ENCODE measurements at places on chromosomes 12 and 14.

DNA sequence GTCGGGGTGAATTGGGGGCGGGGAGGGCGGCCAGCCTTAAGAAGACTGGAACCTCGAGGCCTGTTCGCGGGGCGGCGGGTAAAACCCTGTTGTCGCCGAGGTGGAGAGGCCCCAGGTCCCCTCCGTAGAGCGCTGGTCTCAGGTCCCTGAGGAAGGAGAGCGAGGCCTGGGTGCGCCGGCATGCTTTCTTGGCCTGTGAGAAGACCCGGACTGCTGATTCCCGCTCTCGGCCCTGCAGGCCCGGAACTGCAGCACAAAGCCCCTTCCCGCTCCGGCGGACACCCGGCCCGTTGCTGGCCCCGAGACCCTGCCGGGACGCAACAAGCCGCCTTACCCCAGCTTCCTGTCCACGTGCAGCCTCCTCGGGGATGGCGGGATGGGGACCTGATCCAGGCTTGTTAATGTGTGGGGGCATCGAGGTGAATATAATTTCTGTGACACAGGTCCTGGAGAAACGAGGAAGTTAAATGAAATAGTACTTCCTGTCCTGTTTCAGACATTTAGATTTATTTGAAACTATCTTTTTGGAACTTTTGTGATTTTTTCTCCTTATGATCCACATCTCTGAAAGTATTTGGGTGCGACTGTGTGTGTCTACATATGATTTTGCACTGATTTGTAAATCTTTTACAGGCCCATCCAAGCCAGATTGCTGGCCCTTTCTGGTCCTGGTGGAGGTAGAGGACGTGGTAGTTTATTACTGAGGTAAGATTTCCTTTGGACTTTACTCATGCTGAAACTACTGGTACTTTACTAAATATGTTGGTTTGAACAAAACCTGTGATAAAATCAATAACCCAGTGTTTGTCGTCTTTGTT, 600 bp downstream of the PNN start:
- DNase-seq: no peak

- no peak for DNase-seq
Observed at GRCh38 chr14:68931063-68931462, 48.0 kb downstream of the ACTN1 start.

DNA sequence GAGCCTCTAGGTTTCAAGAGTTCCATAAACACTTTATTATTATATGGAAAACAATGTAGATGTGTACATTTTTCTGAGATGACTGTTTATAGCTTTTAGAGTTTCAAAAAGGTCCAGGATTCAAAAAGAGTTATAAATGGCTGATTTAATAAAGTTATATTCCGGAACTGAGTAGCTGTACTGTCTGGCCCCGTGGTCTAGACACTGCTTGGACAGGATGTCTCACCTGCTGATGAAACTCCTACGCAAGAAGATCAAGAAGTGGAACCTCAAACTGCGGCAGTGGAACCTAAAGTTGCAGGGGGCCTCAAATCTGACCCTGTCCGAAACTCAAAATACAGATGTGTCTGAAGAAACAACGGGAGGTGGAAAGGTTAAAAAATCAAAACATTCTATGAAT, 69.7 kb downstream of the DCAF5 start:
- no peak for DNase-seq

GRCh38 chr12:25699454-25699853, 146.4 kb upstream of the LMNTD1 start:
- DNase-seq: no peak

GRCh38 chr12:105462831-105463230, 132.3 kb downstream of the C12orf75 start:
- DNase-seq: no peak

DNA sequence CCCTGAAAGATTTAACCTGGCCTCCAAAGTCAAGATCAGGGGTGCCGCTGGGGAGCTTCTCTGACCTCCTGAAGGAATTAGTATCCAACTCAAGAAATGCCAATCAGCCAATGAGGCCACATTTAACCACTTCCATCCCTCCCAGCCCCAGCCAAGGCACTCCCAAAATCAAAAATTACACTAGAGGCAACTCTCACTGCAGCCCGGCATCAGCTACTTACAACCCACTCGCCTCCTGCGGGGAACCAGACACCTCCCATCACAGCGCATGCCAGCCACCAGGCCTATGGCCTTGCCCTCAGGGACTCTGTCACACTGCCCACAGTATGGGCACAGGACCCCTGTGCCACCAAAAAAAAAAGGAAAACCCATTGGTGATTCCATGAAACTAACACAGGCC, 62.3 kb upstream of the DDX11 start:
- DNase-seq: no peak

DNA sequence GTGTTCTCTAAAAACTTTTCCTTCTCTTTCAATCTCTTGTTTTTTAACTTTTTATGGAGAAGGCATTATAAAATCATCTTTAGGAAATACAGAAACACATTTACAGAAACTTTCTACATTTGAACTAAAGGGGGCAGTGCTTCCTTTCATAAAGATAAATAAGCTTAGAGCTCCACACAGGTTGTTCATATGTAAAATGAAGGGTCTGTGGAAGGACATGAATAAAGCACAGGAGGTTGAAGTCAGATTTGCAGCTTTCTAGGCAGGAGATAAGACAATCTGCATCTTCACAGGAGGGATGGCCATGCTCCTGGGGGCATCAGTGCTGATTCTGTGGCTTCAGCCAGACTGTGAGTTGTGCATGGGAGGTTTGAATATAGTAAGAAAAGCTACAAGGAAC, 426.0 kb downstream of the DAD1 start:
- DNase-seq: no peak

DNA sequence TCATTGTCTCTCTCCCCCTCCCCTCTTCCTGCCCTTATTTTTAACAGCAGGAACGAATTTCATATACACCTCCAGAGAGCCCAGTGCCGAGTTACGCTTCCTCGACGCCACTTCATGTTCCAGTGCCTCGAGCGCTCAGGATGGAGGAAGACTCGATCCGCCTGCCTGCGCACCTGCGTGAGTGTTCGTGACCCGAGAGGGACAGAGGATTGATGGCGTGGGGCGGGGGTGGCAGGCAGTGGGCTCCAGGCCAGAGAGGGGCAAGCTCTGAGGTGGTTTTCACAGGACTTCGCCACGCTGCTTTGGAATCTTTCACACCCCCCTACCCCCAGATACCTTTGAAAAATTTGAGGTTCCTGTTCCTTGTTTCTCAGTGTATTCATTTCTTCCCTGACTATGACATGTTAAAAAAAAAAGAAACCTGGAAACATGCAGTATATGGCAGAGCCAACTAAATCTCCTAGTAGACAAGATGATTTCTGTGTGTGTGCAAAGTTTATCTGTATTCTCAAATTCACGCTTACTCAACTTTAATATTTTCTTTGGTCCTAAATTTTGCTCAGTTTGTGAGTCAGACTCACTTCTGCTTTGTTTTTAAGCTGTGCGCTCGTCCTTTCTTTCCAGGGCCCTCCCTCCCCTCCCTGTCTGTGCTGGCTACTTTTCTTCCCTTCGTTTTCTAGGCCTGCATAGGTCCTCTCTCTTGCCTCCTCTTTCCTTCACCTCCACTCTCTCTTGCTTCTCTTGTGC, 103.1 kb downstream of the ETV6 start:
- DNase-seq: no peak

GRCh38 chr12:14211947-14212387, 153.5 kb upstream of the ATF7IP start:
- no peak for DNase-seq

- no peak for DNase-seq
Observed at GRCh38 chr14:73460691-73461127, 2.4 kb upstream of the NUMB start.

- DNase-seq: no peak
Observed at GRCh38 chr14:80621701-80622100, 319.8 kb downstream of the CEP128 start.

DNA sequence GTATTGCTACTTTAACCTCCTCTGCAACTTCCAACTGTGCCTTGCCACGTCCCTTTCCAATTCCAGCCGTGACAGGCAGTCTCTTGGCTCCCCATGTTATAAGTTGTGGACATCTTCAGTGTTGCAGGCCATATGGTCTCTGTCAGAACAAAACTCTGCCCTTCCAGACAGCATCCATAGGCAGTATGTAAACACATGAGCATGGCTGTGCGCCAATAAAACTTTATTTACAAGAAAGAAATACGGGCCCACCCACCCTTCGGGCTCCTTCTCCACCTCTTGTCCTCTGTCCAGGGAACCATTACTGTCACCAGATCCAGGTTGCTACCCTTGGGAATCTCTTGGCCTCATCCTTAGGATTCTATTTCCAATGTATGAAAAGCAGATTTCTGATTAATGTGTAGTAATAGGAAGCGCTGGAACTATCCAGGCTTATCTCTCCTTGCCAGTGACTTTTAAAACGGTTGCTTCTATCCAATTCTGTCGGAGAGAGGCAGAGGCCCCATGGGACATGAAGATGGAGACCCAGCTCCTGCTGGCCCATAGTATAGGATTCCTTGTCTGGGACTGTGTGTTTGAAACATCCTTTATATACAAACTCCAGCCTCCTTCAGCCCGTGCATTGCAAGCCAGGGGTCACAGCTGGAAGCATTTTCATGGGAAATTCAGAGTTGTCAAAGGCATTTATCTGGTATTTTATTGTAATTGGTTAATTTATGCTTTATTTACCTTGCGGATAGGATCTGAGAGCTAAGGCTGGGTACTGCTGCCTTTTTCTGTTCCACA, 114.4 kb downstream of the ZNF664 start:
- DNase-seq: no peak

GRCh38 chr14:36522347-36522971, 2.4 kb upstream of the NKX2-1 start:
- no peak for DNase-seq

- no peak for DNase-seq
Observed at GRCh38 chr12:124947561-124948398, 33.3 kb upstream of the UBC start.

- DNase-seq: no peak
Observed at GRCh38 chr12:31471051-31471450, 119.9 kb downstream of the DENND5B start.

GRCh38 chr14:92532490-92533163, 19.0 kb downstream of the RIN3 start:
- DNase-seq: no peak

Measured in stimulated activated CD4-positive, alpha-beta T cell treated with anti-CD3 and anti-CD28 coated beads, TNF-alpha, amount 100 ng/mL, for 4 hours (primary cell).